Calu3 (cell line): ENCODE measurements at places on chromosomes 3 and 15.

- no peak for DNase-seq
These were observed 64.9 kb upstream of the RAD18 start for GRCh38 chr3:9028134-9028533.

DNA sequence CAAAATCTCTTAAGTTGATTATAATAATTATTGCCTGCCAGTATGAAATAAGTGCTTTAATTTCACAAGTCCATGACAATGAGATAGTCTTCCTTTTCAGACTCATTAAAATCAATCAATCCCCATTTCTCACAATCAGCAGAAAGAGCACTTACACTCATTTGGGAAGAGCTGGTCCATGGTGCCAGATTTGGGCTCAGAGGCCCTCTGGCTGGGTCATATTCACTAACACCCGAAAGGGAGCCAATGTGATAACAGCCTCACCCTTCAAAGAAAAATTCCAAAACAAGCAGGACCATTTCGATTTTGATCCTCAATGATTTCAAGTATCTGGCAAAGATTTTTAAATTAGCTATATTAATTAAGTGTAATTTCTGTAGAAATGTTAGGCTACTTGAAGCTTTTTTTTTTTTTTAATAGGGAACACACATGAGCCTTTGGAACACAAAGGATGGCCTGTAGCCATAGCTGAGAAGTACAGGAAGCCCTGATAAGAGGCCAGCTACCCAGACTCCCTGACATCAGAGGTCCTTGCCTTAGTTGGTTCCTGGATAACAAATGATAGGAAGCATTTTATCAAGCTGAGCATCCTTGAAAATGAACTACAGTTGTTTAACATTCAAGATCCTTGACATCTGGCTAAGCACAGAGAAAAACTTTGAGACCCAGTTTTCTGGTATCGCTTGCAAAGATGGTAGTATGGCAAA is 17.1 kb downstream of the MCF2L2 start:
- no peak for DNase-seq

DNA sequence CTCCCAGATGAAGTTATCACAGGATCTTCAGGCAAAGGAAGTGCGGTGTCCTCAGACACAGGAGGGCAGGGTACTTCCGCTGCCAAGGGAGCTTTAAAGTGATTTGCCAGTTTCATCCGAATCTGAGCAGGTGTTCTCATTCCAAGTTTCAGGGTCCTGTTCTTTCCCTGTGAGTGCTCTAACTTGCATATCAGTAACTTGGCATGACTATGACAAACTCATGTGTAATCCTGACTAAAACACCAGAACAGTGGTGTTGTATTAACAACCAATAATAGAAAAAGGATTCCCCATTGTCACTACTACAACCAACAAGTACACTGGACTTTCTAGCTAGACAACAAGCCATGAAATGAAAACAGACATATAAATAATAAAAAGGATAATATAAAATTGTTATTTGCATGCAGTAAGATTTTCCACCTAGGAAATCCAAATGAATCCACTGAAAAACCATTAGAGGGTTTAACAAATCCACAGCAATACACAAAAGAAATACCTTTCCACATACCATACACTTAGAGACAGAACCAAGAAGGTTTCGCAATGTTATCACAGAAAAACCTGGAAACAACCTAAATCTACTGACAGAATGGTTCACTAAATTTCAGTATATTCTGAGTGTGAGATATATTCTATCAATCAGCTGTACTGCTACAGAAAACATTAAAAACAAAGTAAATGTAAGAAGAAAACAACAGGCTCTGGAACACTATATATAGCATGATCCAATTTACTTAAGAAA is 40.9 kb upstream of the RPL35A start:
- DNase-seq, result no peak

GRCh38 chr3:186643493-186643892 is 3.3 kb downstream of the FETUB start:
- DNase-seq, result no peak

GRCh38 chr15:57148262-57148661 is 228.0 kb upstream of the CGNL1 start:
- DNase-seq, result no peak

- DNase-seq, result no peak
These were observed 14.3 kb downstream of the ANKRD28 start for GRCh38 chr3:15783361-15783969.

- no peak for DNase-seq
These were observed 5.3 kb upstream of the KIF7 start for GRCh38 chr15:89660556-89660955.

- DNase-seq, result peak; percentile 73
These were observed 762 bp downstream of the NCK1 start for GRCh38 chr3:136862617-136863322.

- no peak for DNase-seq
These were observed 10.6 kb downstream of the UBR1 start for GRCh38 chr15:43095243-43095642.

DNA sequence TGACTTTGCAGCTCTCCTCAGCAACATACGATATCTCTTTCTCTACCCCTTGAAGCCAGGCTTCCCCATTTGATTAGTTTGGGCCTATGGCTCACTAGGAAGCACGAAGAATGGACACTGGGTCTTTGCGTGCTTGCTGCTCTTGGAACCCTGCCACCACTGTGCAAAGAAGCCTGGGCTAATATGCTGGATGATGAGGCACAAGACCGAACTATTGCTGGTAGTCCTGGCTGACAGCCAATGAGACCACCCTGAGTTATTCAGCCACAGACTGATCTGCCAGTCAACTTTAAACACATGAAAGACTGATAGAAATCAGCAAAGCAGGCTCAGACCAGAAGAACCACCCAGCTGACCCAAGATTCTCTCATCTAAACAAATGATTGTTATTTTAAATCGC is 250.3 kb downstream of the CBLB start:
- DNase-seq, result no peak

GRCh38 chr3:29922992-29923746 is 642.3 kb downstream of the RBMS3 start:
- peak; percentile 32 for DNase-seq

- no peak for DNase-seq
These were observed 244.5 kb upstream of the SUCLG2 start for GRCh38 chr3:67898916-67899315.

GRCh38 chr3:60755094-60755493 is 496.2 kb downstream of the FHIT start:
- no peak for DNase-seq

GRCh38 chr3:166634091-166634746 is 745.9 kb downstream of the ZBBX start:
- DNase-seq, result no peak
